ENCODE measurements at places on chromosomes 7 and 10. TPM values are rescaled to one million over a fixed set of nuclear protein-coding genes. Genes with fewer than 3 reads are reported as not detected.

- no peak for DNase-seq
Measured at GRCh38 chr10:128879441-128880140, 587.5 kb upstream of the MGMT start.

DNA sequence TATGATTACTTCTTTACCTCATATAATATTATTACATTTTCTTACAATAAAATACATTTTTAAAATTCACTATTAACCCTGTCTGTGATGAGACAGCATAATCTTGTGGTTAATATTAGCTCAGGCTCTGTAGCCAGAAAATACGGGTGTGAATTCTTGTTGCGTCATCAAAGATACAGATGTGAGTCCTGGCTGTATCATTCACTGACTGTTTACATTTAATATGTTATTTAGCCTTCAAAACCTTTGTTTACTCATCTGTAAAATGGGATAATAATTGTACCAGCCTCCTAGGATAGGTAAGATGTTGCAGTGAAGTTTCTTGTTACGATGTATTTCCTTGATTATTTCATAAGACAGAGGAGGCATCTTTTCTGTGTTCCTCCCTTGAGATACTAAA is 184.7 kb upstream of the PRPS1L1 start:
- DNase-seq = no peak

DNA sequence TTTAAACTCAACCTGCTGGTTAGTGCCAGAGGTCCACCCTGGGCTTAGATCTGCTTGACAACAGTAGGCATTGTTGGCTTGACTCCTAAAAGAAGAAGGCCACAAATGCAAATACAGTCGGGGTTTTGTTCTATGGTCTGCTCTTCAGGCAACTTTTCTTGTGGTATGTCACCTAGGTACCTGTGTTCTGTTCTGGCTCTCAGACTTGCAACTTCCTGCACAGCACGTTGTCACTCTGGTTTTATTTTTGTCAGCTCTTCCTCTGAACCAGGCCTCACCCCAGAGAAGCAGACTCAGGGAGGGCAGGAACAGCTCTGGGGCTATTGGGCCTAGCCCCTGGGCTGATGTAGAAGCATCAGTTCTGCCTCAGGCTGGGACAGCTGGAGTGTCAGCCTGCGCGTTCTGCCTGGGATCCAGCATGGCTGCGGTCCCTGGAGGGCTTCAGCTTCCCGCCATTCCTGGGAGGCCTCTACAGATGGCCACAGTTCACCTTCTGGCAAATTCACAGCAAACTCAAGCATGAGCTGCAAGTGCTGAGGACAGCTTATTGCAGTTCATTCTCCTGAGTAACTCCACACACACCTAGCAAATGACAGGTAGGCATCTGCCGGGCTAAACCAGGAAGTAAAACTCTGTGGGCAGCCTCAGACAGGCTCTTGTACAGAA is 11.0 kb upstream of the PDCD4 start:
- no peak for DNase-seq

Gene SPDYE1
- not detected for total RNA-seq

- no peak for DNase-seq
Measured at GRCh38 chr10:23469596-23470237, 30.8 kb downstream of the OTUD1 start.

DNA sequence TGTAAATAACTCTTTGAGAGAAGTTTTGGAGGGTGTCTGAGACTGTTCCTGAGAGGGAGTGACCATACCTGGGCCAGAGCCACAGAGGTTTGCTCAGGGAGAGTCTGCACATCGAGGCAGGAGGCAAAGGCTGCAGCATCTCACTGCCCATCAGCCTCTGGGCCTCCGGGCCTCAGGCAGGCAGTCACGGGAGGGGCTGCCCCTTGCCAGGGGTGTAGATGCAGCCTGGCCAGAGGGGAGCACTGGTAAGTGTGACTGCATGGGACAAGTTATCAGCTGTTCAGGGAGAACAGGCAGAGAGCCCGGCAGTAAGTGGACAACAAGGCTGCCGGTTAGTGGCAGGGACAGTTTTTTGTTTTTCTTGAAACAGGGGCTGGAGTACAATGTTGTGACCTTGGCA is 55.9 kb downstream of the ZNF467 start:
- no peak for DNase-seq

Data from PC-9 (cell line).